ENCODE measurements at places on chromosomes 13 and 19. TPM values are rescaled to one million over a fixed set of nuclear protein-coding genes. Genes with fewer than 3 reads are reported as not detected.

Gene ZNF93
- 33.2 TPM for total RNA-seq

Gene FAM83E
- not detected for total RNA-seq

Gene GPR12
- total RNA-seq = 44.1 TPM

Gene FPR1
- total RNA-seq = 4.7 TPM

Gene ADGRE3
- not detected for total RNA-seq

Gene DMPK
- 36.0 TPM for total RNA-seq

Gene RNF225
- not detected for total RNA-seq

Gene MEIOSIN
- total RNA-seq = not detected

Gene ZNF85
- 34.4 TPM for total RNA-seq

Gene NUP62
- 26.0 TPM for total RNA-seq

Gene CGB1
- not detected for total RNA-seq

Gene C19orf38
- 0.63 TPM for total RNA-seq

Data from parietal lobe (tissue), 2 donors.